ENCODE measurements at places on chromosomes 12 and 14. TPM values are rescaled to one million over a fixed set of nuclear protein-coding genes. Genes with fewer than 3 reads are reported as not detected.

DNA sequence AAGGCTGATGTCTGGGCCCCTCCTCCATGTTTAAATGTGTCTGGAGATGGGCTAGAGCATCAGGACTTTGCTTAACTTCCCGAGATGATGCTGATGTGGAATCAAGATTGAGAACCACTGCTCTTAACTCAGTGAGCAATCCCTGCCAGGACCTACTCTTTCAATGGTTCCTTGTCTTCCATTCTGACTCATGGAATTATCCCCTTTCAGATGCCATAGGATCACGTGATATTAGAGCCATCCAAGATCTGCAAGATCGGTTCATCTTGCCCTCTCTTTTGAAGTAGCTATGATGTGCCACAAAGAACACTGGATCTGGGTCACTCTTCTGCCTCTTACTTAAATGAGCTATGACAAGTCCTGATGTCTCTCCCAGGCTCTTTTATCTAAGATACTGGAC lies 96.8 kb downstream of the EXOC5 start:
- no peaks in the 10 kb centered on the region for H3K27me3 ChIP-seq
- H3K4me1 ChIP-seq, result no peaks in the 10 kb centered on the region
- DNase-seq, result no peak
- H3K27ac ChIP-seq, result no peak overlapping the region
- H3K36me3 ChIP-seq, result no peaks in the 10 kb centered on the region
- H3K4me3 ChIP-seq, result no peak overlapping the region

- H3K36me3 ChIP-seq, result peaks cover 9% of the 10 kb centered on the region
- H3K27me3 ChIP-seq, result no peaks in the 10 kb centered on the region
- no peak overlapping the region for H3K4me3 ChIP-seq
- H3K27ac ChIP-seq, result peak overlapping the region; percentile 1
- no peaks in the 10 kb centered on the region for H3K4me1 ChIP-seq
Observed at GRCh38 chr12:54411391-54412241, 7.5 kb downstream of the ITGA5 start.

- H3K4me1 ChIP-seq, result peaks cover 2% of the 10 kb centered on the region
- no peak overlapping the region for H3K27ac ChIP-seq
- no peak overlapping the region for H3K4me3 ChIP-seq
- DNase-seq, result no peak
- no peaks in the 10 kb centered on the region for H3K27me3 ChIP-seq
Observed at GRCh38 chr12:43884683-43885410, 49.0 kb downstream of the TMEM117 start.

GRCh38 chr12:128178966-128179365 lies 88.0 kb upstream of the TMEM132C start:
- no peak for DNase-seq
- no peaks in the 10 kb centered on the region for H3K36me3 ChIP-seq
- no peak overlapping the region for H3K4me3 ChIP-seq

DNA sequence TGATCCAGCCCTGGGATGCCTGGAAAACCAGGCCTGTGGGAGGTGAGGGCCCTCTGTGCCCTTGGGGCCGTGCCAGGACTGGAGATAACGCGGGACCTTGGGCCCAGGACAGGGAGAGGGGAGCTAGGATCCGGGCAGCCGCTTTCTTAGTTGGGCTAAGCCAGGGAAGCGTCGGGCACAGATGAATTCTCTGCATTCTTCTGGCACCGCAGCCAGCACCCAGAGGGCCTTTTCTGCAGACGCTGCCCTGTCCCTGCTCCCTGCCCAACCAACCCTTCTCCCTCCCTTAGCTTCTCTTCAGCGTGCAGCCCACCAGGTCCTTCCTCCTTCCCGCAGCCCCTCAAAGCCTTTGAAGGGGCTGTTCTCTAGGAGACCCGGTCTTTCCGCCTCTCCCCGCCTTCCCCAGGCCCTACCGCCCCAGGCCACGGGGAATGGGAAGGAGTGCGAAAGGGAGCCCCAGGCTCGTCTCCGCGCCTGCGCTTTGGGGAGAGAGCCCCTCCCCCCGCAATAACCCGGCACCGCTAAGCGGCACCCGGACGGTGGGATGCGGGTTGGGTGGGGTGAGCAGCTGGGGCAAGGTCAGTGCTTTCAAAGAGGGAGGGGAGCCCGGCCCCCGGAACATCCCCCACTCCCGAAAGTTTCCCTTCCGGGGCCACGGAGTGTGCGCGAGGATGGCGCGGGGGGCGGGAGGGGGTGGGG lies 663 bp downstream of the NCKAP5L start:
- peak; percentile 89 for DNase-seq
- H3K4me1 ChIP-seq, result peaks cover 2% of the 10 kb centered on the region
- peak overlapping the region; percentile 79 for H3K4me3 ChIP-seq
- peak overlapping the region; percentile 62 for H3K27ac ChIP-seq
- H3K36me3 ChIP-seq, result no peaks in the 10 kb centered on the region

The TOMM20L gene
- not detected for total RNA-seq

- H3K4me3 ChIP-seq, result no peak overlapping the region
- H3K27ac ChIP-seq, result no peak overlapping the region
- no peaks in the 10 kb centered on the region for H3K36me3 ChIP-seq
- H3K4me1 ChIP-seq, result no peaks in the 10 kb centered on the region
Observed at GRCh38 chr12:49982246-49983087, 9.7 kb downstream of the AQP6 start.

The TMEM253 gene
- total RNA-seq, result not detected

- no peak overlapping the region for H3K27ac ChIP-seq
- H3K27me3 ChIP-seq, result no peaks in the 10 kb centered on the region
- no peaks in the 10 kb centered on the region for H3K4me1 ChIP-seq
- no peak overlapping the region for H3K4me3 ChIP-seq
Observed at GRCh38 chr12:132695431-132695830, 8.0 kb downstream of the PXMP2 start.
